ENCODE measurements at places on chromosomes 7 and 10. TPM values are rescaled to one million over a fixed set of nuclear protein-coding genes. Genes with fewer than 3 reads are reported as not detected.

Gene AGMO
- not detected for total RNA-seq

Gene GPNMB
- total RNA-seq: 208 TPM

Gene RPA3
- 47.9 TPM for total RNA-seq

Gene SPDYE9
- 0.17 TPM for total RNA-seq

Gene LHFPL3
- not detected for total RNA-seq

Gene GIMAP8
- not detected for total RNA-seq

Gene CALML3
- total RNA-seq: 704 TPM

Gene LRRC17
- total RNA-seq: 0.47 TPM

Gene FAM20C
- total RNA-seq: 48.5 TPM

Gene TCAF2
- 1.4 TPM for total RNA-seq

Gene SORBS1
- 9.8 TPM for total RNA-seq

Gene H2BK1
- not detected for total RNA-seq

Gene GRB10
- 48.7 TPM for total RNA-seq

Gene SLC13A1
- not detected for total RNA-seq

Gene EN2
- 0.43 TPM for total RNA-seq

Gene SPDYE8
- not detected for total RNA-seq

Gene SMO
- total RNA-seq: 10.4 TPM

Gene PLAC9
- total RNA-seq: not detected

Gene SH2D4B
- total RNA-seq: under 0.01 TPM

Gene PRPS1L1
- not detected for total RNA-seq

Gene LFNG
- 6.6 TPM for total RNA-seq

Gene C10orf90
- not detected for total RNA-seq

Gene SFRP5
- not detected for total RNA-seq

Gene HOXA5
- total RNA-seq: 11.0 TPM

Gene SFTPD
- total RNA-seq: not detected

Gene CHRM2
- total RNA-seq: not detected

Gene ELFN1
- 0.83 TPM for total RNA-seq

Gene ANKMY2
- total RNA-seq: 24.3 TPM

Gene ADARB2
- total RNA-seq: not detected

Gene PROSER2
- 56.3 TPM for total RNA-seq

Gene C10orf105
- total RNA-seq: under 0.01 TPM

Gene CAV2
- total RNA-seq: 385 TPM

Gene RET
- 1.5 TPM for total RNA-seq

Gene C10orf71
- total RNA-seq: not detected

Gene NRCAM
- total RNA-seq: 77.8 TPM

Gene CUX1
- total RNA-seq: 45.6 TPM

Gene CAV1
- 485 TPM for total RNA-seq

Gene MRPS16
- total RNA-seq: 191 TPM

Gene ACTR1A
- total RNA-seq: 138 TPM

Gene NKX2-3
- not detected for total RNA-seq

Gene SPAM1
- total RNA-seq: not detected

Gene SPDYE3
- total RNA-seq: not detected
